Stimulated activated CD8-positive, alpha-beta memory T cell treated with anti-CD3 and anti-CD28 coated beads, Interleukin-2, amount 100 ng/mL, for 1 hour (primary cell): ENCODE measurements at places on chromosomes 11 and 22.

GRCh38 chr11:36509694-36510593 is at the start of gene TRAF6:
Gene TRAF6, minus strand, starts transcription at chr11:36510272. Its CDS starts 8,757 bp downstream, at chr11:36501515.
- DNase-seq, result peak; percentile 84

DNA sequence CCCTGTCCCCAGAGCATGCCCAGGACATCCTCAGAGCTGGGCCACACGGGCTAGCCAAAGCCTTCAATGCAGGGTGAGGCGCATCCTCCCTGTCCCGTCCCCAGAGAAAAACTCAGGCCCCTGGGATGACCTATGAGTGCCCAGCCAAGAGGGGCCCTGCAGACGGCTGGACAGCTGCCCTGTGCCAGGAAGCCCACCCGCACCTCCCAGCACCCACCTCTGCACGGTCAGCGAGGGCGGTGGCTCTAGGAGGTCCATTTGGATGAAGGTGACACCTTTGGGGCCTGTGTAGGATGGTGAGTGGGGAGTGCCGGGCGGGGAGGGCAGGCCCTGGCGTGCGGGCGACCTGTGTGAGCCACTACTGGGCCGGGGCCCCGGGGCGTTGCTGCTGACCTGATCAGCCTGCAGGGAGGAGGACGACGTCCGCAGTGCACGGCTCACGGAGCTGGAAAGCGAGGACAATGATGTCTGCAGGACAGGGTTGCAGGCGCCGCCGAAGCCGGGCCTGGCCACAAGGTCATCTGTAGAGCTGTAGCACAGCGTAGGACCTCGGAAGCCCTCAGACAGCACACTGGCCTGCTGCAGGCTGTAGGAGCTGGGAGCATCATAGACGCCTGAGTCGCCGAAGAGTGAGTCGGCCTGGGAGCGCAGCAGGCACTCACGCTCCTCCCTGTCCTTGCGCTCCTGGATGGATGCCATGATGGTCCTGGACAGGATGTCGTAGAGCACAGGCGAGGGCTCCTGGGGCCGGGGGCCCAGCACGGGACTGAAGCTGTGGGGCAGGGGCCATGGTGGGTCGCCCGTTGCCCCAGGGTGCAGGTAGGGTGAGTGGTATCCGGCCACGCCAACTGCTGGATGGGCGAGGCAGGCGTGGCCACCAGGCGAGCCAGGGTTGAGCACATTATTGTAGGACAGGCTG is 180.5 kb downstream of the IGLL1 start:
- no peak for DNase-seq

DNA sequence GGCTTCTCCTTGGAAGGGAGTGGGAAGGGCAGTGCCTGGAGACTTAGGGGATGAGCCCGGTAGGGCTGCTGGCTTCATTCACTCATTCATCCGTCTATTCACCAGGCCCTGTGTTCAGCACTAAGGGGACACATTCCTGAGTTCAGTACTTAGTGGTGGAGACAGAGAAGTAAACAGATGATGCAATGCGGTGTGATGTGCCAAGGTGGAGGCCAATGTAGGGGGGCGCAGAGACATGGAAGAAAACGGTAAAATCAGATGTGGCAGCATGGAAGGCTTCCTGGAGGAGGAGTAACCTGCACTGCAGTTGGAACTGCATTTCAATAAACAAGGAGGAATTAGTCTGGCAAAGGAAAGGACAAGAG is 21.3 kb downstream of the GRIK4 start:
- no peak for DNase-seq

DNA sequence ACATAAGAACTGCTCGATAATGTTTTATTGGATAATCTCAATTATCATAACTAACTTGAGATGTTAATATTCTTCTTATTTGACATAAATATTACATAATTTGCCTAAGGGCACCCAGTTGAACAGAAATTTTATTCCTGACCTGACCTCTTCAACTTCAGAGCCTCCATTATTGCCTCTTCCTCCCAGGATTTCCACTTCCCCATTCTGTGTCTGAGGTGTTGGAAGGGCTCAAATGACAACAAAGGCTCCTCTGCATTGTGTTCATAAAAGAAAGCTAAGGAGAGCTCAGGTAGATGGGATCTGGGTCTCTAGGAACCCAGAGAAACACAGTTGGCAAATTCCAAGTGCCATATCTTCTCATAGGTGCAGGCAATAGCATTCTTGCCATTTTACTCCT is 61.2 kb upstream of the ARHGAP20 start:
- no peak for DNase-seq

DNA sequence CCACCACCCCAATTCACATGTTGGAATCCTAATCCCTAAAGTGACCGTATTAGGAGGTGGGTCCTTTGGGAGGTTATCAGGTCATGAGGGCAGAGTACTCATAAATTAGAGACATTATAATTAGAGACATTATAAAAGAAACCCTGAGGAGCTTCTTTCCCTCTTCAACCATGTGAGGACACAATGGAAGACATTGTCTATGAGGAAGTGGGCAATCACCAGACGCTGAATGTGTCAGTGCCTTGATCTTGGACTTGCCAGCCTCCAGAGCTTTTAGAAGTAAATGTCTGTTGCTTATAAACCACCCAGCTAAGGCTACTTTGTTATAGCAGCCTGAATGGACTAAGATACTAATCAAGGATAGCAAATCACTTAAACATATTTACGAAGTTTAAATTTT is 14.8 kb downstream of the GAB2 start:
- no peak for DNase-seq
